ENCODE measurements at places on chromosomes 1 and 21. TPM values are rescaled to one million over a fixed set of nuclear protein-coding genes. Genes with fewer than 3 reads are reported as not detected.

Gene SPRR2B
- not detected for total RNA-seq

Gene UBASH3A
- total RNA-seq, result not detected

DNA sequence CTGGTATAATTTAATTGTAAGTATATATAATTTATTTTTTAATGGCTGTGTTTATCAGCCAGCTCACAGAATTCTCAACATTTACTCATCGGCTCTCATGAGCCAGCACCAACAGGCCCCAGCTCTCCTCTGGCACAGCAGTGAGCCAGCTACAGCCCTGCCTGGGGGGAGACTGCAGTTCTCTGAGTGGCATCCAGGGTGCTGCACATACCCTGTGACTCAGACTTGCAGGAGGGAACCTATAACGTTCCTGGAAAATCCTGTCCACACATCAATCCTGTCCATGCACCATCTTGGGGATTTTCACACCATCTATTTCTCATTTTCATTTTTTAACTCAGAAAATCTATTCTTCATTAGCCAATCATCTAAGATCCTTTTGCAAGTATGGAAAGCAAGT is 36.5 kb downstream of the FHAD1 start:
- DNase-seq, result no peak

Gene DNASE2B
- not detected for total RNA-seq

Gene C1orf105
- total RNA-seq, result not detected

DNA sequence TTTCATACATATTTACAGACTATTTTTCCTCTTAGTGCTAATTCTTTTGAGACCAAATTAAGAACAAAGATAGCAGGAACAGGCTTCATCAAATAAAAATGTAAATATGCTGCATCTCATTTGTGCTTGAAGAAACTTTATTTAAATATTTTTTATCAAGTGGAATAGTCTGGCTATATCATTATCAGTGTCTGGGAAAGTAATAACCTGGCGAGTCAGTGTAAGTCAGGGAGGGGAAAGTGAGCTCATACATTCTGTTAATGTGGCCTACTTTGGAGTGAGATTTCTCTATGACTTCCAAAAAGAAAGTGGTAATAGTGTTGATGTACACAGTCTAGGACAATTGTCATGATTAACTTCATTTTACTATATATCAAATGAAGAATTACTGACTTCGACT is 1045.1 kb downstream of the ADGRL2 start:
- no peak for DNase-seq

DNA sequence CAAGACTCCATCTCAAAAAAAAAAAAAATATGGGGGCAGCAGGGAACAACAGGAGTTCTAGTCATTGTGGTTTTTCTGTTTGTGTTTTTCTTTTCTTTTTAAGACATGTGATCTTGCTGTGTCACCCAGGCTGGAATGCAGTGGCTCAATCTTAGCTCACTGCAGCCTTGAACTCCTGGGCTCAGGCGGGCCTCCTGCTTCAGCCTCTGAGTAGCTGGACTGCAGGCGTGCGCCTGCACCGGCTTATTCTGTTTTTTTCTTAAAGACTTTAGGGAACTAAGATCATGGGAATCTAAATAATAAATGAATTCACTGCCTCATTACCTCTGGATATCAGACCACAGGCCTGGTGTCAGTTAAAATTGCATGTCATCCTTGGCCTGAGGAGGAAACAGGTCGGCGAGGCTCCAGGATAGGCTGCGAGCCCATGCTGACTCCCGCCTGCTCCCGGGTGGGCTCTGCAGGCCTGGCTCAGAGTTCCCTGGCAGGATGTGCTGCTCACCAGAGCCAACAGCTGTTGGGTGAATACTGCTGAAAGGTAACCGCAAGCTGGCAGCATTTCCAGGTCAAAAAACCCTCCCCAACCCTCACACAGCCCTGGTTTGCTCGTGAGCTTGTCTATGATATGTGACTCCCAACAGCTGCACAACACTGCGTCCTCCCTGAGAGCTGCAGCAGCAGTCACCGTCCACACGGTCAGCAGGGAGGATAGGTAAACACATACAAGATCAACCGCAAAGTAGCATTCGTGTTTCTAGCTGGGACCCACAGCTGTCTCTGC is 58.1 kb downstream of the SCCPDH start:
- DNase-seq, result peak; percentile 31

DNA sequence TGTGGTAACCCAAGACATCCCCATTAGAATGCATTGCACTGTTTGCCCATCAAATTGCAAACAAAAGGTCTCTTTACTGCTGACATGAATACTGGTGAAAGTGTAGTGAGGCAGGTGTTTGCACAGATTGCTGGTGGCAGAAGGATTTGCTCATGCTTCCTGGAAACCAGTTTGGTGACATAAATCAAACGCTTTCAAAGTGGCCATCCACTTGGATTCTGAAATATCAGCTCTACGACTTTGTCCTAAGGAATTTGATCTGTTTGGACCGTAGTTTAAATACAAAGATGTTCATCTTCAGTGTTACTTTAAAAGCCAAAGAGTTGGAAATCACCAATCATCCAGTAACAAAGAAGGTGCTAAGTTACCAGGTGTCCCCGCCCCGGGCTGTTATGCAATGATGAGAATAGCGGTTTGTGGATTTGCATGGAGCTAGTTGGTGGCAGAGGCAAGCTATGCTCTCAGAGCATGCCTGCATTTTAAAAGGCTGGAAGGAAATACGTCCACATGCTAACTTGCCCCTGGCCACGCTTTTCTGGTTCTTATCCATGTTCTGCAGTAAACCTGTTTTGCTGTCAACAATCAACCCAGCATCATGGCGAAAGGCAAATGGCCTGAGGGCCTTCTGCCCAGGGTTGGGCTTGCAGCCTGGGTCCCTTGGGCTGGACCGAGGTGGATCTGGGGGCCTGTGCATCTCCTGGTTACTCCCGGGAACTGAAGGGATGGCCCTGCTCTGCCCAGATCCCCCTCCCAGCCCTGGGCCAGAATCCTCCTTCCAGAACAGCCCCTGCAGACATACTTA is 49.2 kb downstream of the UMODL1 start:
- DNase-seq, result no peak

- DNase-seq, result no peak
Observed at GRCh38 chr1:156795787-156796186, 20.9 kb downstream of the SH2D2A start.

- no peak for DNase-seq
Observed at GRCh38 chr1:8862528-8862927, 16.0 kb downstream of the ENO1 start.

DNA sequence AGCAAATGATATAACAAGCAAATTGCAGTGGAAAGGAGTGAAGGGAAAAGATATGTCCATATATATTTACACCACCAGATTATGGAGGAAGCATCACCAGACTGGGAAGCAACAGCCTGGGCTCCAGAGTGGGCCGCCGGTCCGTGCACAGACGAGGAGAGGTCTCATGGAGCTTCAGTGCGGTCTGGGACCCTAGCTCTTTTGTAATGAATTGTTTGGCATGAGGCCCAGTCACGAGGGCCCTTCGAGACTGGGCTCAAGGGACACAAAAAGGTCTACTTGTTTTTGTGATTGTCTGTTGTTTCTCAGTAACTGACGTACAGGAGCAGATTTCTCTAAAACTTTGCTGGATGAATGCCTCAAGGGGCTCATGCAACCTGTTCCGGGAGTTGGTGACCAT is 12.9 kb upstream of the STUM start:
- no peak for DNase-seq

- DNase-seq, result no peak
Observed at GRCh38 chr1:102796429-102796828, 311.9 kb downstream of the COL11A1 start.

Gene CNTN2
- total RNA-seq, result 15.1 TPM

- DNase-seq, result no peak
Observed at GRCh38 chr1:117793413-117793812, 136.0 kb downstream of the GDAP2 start.

GRCh38 chr1:172041102-172041501 is 199.8 kb downstream of the DNM3 start:
- no peak for DNase-seq

DNA sequence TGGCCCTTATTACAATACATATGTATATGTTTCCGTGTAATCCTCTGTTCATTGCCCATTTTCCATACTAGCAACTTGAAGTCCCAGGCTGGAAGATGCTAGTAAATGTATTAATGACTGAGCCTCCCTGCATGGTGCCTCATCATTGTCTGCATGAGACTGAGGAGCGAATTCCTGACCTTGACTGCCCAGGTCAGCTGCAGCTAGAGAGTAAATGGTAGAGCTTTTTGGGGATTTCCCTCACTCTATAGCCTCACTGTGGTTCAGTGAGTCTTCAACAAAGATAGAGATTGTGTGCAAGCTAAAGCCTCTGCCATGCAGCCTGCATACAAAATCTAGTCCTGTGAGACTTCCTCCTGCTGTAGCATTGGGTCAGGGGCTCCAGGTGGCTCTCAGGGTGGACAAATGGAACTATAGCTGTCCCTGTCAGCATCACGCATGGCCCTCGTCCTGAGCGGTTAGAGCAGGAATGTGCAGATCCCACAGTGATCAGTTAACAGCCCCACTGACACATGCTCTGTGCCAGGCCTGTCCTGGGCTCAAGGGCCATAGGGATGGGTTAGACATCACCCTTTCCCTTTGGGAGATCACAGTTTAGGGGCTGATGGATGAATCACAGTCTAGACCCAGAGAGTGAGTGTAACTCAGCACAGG is 741.7 kb downstream of the MATN1 start:
- DNase-seq, result no peak

DNA sequence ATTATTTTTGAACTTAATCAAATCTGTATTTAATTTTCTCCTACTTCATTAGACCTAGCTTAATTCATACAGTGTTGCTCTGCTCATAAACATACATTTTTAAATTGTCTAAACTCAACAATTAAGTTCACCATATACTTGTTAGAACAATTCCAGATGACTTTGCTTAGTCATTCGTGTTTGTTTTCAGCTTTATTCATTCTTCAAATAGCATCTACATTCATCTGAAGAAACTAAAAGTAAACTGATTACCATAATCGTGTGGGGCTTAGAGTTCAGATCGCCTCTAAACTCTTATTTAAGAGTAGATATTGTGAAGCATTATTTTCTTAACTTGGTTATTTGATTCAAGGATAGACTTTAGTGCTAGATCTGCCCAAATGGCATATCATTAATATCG is 34.4 kb downstream of the KLHL20 start:
- DNase-seq, result no peak

DNA sequence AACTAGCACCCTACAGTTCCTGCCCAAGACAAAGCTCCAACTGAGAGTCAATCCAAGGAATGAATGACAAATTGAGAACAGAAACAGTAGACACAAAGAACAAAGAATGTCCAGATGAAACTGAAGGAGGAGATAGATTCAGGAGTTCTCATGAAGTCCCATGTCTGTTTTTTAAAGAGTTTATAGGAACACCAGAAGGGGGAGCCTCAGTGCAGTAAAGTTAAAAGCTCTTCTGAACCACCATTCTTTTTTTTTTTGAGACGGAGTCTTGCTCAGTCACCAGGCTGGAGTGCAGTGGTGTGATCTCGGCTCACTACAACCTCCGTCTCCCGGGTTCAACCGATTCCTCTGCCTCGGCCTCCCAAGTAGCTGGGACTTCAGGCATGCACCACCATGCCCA is 323.6 kb downstream of the MRPL39 start:
- no peak for DNase-seq

- no peak for DNase-seq
Observed at GRCh38 chr1:102120910-102121309, 124.2 kb upstream of the OLFM3 start.

DNA sequence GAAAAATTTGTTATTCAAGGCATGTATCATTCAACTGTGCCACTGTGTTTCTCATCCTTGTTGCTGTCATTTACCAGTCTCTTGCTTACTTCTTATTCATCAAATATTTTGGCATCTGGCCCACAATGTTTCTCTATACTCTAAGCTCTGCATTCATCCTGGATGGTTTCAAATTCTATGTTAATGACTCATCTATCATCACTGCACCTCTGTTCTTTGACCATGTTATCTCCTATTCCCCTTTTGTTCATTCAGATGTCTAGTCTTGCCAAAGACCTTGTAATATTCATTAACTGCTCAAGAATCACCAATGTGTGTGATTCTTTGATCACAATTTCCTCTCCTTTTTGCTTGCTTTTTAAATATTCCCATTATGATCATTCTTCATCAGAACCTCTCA is 54.6 kb upstream of the PRKACB start:
- no peak for DNase-seq

- no peak for DNase-seq
Observed at GRCh38 chr1:58983633-58984245, 199.9 kb upstream of the JUN start.

DNA sequence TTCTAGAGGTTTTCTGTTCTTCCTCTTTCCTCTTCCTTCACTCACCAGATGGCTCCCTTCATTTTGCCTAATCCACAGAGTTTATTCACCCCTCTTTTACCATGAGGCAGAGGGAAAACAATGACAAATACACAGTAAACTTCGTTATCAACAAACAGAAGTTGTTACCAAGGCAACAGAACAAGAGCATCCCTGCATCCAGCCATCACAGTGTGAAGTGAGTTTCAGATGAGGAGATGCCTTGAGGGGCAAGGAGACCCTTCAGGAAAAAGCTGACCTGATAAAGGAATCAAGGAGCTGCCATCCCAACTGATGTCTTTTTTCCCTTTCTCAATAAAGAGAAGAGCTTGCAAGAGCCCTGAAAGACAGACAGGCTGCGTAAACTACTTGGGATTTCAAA is 195.3 kb downstream of the BRINP2 start:
- no peak for DNase-seq

DNA sequence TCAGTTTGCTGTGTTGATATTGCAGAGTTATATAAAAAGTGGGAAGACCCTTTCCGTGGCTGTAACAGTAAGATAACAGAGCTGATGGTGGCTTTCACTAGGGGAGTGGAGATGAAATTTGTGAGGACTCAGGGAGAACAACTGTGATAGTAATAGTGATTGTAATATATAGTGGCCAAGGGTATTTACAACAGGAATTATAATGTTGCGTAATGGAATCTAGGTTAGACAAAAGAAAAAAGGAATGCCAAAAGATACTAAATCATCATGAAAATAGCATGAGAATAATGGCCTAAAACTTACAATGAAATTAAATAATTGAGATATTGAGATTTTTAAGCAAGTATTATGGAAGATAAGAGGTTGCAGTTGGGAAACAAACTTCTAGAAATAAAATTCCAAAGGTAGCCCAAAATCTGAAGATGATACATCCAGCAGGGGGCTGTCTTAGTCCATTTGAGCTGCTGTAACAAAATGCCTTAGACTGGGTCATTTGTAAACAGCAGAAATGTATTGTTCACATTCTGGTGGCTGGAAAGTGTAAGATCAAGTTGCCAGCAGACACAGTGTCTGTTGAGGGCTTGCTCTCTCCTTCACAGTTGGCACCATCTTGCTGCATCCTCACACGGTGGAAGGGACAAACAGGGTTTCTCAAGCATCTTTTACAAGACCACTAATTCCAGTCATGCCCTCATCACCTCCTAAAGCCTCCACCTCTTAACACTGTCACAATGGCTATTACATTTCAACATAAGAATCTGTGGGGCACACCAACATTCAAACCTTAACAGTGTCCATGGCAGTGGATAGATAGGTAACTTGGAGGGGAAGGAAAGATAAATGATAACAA is 711.2 kb downstream of the MRPL39 start:
- peak; percentile 9 for DNase-seq

- DNase-seq, result no peak
Observed at GRCh38 chr1:160733898-160734297, 5.1 kb upstream of the SLAMF7 start.

Gene C1QA
- total RNA-seq, result 189 TPM

Measured in tibial nerve (tissue), 4 donors.